ENCODE measurements at places on chromosomes 1 and 21.

GRCh38 chr1:202615501-202616354, 94.5 kb downstream of the SYT2 start:
- DNase-seq, result no peak

DNA sequence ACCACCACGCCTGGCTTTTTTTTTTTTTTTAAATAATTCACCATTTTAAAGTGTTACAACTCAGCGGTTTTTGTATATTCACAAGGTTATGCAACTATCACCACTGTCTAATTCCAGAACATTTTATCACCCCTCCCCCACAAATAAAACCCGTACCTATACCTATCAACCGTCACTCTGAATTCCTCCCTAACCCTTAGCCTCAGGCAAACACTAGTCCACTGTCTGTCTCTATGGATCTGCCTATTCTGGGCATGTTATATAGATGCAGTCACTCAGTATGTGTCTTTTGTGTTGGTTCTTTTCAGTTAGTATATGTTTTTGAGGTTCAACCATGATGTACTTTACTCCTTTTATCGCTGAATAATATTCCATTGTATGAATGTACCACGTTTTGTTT, 19.3 kb upstream of the GRHL3 start:
- DNase-seq, result no peak

GRCh38 chr1:39761557-39762260, 9.4 kb downstream of the OXCT2 start:
- DNase-seq, result peak; percentile 60

DNA sequence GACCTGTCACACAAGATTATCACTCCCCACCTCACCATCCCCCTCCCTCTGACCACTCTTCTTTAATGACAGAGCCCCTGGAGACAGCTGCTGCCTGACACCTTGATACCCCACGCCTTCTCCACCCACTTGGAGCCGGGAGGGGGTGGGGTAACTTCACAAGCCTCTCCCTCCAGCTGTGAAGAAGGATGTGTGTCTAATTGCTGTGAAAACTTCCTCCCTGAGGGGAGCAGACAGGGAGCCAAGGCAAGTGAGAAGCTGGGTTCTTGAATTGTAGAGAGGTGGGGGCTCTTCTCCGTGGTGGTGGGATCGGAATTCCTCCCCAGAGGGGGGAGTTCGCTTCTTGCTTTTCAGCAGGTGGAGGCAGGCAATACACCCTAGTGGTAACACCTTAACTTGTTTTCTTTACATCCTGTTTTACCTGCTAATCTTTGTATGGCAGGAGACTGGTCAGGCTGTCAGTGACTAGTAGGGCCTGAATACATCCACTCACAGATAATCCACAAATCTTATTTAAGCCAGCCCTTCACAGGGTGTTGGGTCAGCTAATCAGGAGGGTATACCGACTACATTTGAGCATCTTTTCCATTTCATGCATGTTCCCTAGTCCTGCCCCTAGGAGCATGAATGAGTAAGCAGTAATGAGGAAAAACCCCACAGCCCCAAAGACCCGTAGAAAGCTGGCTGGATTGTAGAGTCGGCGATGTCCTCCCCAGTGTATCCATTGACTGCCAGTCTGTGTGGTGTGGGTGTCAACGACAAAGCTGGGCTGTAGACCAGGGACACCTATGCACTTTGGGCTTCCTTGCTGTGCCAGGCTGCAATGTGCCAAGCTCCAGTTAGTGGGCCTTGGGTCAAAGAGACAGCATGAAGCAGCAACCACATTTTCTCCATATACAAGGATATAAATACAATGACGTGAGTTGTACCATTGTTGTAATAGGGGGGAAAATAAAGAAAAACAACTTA, 57.3 kb downstream of the NFASC start:
- no peak for DNase-seq

GRCh38 chr1:114750780-114751179, 7.0 kb downstream of the CSDE1 start:
- DNase-seq, result no peak

- no peak for DNase-seq
Observed at GRCh38 chr1:112618114-112618720, 724 bp downstream of the ST7L start.

GRCh38 chr1:45800899-45801298, 2.5 kb upstream of the MAST2 start:
- DNase-seq, result no peak

DNA sequence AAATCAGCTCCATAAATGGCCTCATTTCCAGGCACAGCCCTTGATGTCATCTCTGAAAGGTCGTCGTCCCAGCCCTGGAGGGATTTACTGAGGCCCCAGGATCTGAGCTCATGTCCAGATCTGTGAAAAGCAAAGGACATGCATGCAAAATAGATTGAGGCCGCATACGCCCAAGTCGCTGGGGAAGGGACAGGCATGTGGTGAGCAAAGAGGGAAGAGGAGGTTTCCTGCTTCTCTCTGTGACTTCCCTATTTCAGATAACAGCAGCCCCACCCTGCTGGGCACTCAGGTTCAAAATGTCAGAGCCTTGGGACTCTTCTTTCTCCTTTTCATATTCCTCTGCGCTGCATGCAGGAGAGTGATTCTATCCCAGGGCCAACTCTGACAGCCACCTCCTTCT, 197.2 kb downstream of the ADSS2 start:
- no peak for DNase-seq

DNA sequence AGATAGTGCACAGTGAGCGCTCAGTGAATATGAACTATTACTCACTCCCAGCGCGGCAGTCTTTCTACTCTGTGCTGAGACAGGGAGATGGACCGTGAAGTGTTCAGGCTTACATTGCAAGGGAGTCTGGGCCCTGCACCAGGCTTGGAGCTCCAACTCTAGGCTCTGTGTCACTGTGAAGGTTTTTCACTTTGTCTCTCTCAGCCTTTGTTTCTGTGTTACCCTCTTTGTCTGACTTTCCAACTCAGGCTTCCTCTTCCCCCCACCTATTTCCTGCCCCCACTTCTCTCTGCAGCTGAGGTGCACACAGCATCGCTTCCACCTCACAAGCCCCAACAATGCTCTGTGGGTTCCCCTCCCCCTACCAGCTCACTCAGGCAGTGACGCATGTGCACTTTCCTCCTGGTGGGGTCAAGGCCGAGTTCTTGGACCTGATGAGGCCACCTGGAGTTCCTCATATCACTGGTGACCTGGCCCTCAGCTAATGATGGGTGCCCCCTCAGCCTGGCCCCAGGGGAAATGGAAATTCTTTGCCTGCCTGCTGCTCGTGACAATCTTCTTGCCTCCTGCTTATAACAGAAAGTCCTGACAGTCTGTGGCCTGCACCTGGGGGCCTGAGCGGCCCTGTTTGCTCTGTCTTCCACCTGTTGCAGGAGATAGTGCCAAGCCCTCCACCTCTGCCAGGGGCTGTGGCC, 1.1 kb upstream of the LCK start:
- DNase-seq, result no peak

DNA sequence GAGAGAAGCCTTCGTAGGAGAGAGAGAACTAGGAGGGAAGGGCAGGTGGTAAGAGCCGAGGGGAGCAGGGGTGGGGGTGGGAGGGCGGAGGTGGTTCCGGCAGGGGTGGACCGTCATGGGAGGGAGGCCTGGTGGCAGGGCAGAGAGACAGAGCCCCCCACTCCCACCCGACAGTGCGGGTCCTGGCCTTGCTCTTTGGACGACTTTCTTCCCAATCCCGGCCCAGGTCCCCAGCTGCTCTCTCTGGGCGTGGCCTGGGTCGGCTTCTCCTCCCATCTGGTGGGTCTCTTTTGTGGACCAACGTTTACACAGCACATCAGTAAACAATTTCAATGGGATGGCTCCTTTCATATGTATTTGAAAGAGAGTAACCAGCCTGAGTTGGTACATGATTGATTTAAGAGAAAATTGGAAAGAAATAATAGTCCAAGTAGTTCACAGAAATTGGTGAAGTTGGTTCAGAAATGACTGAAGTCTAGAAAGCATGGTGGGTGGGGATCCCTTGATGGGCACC, 56.9 kb downstream of the LDLRAD2 start:
- no peak for DNase-seq

DNA sequence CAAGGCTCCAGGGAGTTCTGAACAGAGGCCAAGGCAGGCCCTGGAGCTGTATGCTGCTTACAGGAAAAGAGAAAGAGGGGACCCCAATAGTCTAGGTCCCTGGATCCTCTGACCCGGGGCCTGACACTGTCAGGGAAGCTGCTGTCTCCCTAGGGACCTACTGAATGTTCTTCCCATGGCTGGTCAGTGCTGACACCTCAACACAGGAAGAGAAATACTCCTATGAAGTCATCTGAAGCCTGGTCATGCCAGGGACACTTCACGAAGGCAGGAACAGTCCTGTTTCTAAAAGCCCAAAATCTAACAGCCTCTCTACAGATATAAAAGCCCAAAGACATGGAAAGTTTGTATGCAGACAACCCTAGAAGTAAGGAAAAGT, 1.7 kb upstream of the LAD1 start:
- DNase-seq, result no peak

- no peak for DNase-seq
Observed at GRCh38 chr1:53442299-53442698, 16.9 kb upstream of the DMRTB1 start.

GRCh38 chr1:4404854-4405590, 249.4 kb upstream of the AJAP1 start:
- peak; percentile 41 for DNase-seq

- no peak for DNase-seq
Observed at GRCh38 chr21:15687208-15687607, 42.6 kb upstream of the USP25 start.
